AG09309 (cell line): ENCODE measurements at places on chromosomes 3 and 15.

DNA sequence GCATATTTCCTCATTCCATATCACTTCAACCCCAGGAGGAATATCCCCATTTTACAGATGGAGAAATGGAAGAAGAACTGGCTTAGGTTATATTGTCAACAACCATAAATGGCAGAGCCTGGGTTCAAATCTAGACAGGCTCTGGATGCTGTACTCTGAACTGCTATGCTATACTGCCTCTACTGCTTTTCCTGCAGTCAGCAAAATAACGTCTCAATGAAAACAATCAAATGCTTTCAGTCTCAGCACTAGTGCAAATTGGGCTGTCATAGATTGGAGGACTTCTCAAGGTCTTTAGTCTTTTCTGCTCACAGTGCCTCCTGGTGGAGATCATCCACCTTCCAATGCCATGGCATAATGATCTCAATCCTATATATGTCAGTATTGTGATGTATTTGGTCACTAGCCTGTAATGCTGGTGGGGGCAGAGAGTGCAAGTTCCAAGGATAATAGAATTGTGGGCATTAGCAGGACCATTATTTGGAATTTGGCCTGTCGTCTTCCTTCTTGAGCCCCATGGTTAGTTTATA lies 285.0 kb downstream of the CLSTN2 start:
- no peak for DNase-seq

GRCh38 chr15:92676561-92676960 lies 21.0 kb upstream of the FAM174B start:
- no peak for DNase-seq

DNA sequence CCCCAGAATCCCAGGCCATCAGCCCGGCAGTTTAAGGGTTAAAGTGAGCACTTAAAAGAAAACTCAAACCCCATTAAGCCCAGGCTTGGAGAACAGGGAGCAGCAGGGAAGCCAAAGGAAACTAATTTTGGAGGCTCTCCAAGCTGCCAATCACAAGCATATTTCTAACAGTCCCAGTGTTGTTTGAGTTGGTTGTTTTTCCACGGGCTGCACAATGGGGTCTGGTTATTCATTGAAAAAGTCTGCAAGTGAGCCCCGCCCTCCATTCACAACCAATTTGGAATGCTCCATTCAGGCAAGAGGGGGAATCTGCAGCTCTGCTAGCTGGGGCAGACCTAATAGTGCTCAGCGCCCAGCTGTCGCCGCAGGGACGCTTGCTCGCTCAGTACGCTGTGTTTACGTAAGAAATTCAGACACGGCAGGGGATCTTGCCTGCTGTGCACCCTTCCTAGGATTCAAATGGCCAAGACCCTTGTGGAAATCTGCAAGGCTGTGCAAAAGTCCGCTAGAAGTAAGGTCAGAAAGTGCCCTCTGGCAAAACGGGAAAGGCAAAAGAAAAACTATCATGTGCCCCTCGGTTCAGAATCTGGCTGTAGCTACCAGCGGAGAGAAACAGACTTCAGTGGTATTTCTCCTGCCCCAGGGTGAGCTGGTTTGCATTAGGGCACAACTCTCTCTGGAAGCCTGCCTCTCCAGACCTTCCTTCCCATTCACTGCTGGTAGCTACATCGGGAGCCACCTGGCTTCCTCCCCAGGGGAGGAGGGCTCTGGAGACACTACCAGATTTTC lies 11.0 kb downstream of the ETV5 start:
- no peak for DNase-seq

- DNase-seq = no peak
These were observed 31.8 kb downstream of the UMPS start for GRCh38 chr3:124761935-124762660.

- DNase-seq = no peak
These were observed 185.0 kb downstream of the OR4M2 start for GRCh38 chr15:22265056-22265945.

- DNase-seq = peak; percentile 40
These were observed 66.3 kb upstream of the CRTC3 start for GRCh38 chr15:90463381-90463780.

- DNase-seq = no peak
These were observed 39.2 kb upstream of the VPS8 start for GRCh38 chr3:184772667-184773272.

DNA sequence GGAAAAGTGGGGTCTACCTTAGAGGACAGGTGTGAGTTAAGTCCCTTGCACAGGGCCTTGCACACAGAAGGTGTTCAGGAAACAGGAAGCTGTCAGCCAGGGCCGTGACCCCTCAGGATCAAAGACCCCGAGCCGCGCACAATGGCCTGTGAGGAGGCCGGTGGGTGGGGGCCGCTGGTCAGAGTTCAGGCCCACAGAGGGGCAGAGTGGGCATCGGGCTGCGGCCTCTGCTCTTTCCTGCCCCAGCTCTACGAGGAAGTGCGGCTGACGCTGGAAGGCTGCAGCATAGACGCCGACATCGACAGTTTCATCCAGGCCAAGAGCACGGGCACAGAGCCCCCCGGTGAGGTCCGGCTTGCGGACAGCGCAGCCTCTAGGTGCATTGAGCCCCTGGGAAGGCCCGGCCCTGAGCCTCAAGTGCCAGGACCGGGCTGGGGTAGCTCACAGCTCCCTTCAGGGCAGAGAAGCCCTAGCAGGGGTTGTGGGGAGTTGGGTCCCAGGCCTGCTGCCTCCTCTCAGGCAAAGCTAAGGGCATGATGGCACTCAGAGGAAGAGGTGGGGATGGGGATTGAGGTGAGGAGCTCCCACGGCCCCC lies 37.2 kb downstream of the PSTPIP1 start:
- no peak for DNase-seq

GRCh38 chr3:113626503-113627371 lies 69.7 kb downstream of the USF3 start:
- peak; percentile 18 for DNase-seq

- DNase-seq = no peak
These were observed 109.6 kb downstream of the ARRDC4 start for GRCh38 chr15:98070137-98070536.

GRCh38 chr3:72798552-72799195 lies 49.6 kb downstream of the SHQ1 start:
- no peak for DNase-seq

DNA sequence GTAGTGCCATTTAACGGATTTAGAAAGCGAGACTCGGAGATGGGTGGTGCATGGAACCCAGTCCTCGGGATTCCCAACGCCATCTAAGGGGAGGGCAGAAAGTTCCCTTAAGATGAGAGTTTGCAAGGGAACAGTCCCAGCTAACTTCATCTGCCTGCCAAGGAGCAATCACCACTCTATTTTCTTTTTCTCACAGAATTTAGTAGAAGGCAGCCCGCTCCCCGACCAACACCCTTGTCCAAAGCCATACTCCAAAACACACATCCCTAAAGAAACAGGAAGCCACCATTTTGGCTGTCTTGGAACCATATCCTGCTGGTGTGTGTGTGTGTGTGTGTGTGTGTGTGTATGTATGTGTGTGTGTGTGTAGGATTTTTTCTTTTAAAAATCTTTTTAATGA lies 7.1 kb upstream of the FGD5 start:
- no peak for DNase-seq

DNA sequence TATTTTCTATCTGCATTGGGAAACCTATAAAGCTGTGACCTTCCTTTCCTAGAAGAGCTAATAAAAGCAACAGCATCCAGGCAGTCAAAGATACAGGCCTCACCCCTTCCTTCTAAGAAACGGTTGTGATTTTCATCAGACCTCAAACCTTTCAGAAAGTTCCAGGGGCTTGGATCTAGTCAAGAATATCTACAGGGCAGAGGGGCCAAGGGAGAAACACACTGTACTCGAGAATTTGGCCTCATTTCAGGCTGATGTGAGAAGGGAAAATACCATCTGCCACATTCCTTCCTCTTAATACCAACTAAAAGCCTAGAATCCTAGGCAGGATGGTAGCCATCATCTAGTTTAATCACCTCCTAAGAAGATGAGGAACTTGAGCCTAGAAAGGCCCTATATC lies 24.5 kb upstream of the BCL6 start:
- no peak for DNase-seq

DNA sequence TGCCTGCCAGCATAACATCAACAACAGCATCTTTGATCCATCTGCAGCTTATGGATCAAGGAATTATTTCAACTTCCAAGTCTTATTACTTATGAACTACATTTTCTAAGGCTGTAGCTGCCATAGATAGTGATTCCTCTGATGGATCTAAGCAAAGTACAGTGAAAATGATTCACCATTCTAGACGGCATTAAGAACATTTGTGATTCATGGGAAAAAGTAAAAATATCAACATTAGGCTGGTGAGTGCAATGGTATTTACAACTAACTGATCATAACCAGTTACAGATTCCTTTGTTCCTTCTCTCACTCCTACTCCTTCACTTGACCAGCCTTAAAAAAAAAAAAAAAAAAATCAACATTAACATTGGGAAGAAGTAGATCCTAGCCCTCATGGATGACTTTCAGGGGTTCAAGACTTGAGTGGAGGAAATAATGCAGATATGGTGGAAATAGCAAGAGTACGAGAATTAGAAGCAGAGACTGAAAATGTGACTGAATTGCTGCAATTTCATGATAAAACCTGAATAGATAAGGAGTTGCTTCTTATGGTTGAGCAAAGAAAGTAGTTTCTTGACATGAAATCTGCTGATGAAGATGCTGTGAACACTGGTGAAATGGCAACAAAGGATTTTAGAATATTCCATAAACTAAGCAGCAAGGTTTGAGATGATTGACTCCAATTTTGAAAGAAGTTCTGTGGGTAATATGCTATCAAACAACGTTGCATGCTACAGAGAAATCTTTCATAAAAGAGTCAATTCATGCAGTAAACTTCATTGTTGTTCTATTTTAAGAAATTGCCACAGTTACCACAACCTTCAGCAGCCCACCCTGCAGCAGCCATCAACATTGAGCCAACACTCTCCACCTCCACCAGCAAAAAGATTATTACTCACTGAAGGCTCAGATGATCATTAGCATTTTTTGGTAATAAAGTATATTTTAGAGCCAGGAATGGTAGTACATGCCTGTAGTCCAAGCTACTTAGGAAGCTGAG lies 22.8 kb downstream of the SLC12A6 start:
- no peak for DNase-seq

GRCh38 chr3:2535206-2535605 lies 436.5 kb downstream of the CNTN4 start:
- DNase-seq = no peak

DNA sequence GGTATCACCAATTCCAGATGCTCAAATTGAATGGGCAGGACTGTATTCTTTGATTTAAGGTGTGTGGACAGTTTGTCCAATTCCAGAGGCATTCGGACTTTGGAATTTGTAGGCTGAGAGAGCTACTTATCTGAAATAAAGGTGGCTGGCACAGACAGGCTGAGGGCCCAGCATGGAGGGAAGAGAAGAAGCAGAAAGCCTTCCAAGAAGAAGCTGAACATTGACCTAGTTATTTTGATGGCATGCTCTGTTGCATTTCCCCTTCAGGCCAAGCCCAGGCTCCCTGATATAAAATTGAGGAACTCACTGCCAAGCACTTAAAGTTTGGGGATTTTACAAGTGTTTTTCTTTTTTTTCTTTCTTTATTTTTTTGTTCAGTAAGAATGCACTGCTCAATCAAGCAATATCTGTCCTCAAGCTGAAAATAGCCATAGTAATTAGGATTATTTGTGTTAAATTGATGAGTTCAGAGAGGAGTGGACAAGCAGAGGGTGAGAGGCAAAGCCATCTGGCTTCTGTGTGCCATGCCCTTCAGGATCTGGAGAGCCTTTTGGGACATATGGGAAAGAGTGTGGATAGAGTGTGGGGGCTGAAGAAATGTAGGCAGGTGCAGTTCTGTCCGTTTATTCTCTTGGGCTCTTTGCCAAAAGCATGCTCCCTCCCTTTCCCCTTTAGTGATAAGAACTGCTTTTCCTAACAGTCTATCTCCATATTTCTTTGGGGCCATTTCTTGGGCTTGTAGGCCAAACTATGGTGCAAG lies 148.9 kb downstream of the OXSM start:
- DNase-seq = no peak

GRCh38 chr3:54755756-54756155 lies 172.1 kb downstream of the LRTM1 start:
- peak; percentile 20 for DNase-seq
